ENCODE measurements at places on chromosomes 16 and 17.

- DNase-seq: no peak
Observed at GRCh38 chr17:14506364-14506763, 205.5 kb downstream of the HS3ST3B1 start.

GRCh38 chr17:59388069-59388556, 56.7 kb downstream of the YPEL2 start:
- DNase-seq: no peak

DNA sequence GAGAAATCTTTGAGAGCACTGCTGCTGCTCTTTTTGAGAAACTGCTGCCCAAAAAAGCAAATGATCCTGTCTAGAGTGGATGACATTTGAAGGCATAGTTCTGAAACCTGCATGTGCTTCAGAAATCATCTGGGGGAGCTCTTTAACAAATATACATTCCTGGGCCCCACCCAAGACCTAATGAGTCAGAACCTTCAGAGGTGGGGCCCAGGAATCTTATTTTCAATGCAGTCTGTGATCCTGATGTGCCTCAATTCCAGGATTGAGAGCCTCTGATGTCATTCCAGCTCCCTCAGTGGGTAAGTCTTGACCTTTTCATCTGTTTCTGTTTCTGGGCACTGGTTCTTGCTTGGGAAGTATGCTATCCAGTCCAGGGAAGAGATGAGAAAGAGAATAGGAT, 42.3 kb downstream of the HNF1B start:
- DNase-seq: peak; percentile 60

DNA sequence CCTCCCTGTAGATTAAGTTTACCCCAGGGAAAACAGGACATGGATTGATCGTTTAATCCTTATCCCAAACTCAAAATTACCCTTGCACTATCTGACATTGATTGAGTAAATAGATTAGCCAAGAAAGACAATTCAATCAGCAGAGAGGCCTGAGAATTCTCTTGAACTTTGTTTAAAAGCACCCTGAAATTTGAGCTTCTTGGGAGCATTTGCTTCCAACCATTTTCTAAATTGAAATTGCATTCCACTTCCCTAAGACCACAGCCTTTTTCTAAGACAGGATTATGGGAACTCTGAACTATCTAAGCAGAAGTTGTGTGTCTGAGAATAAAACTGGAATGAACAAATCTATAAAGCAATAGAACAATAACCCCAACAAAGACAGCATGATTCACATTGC, 76.6 kb upstream of the TNRC6A start:
- no peak for DNase-seq

- DNase-seq: peak; percentile 92
Observed at GRCh38 chr16:48963901-48964615, 317.6 kb downstream of the CBLN1 start.

DNA sequence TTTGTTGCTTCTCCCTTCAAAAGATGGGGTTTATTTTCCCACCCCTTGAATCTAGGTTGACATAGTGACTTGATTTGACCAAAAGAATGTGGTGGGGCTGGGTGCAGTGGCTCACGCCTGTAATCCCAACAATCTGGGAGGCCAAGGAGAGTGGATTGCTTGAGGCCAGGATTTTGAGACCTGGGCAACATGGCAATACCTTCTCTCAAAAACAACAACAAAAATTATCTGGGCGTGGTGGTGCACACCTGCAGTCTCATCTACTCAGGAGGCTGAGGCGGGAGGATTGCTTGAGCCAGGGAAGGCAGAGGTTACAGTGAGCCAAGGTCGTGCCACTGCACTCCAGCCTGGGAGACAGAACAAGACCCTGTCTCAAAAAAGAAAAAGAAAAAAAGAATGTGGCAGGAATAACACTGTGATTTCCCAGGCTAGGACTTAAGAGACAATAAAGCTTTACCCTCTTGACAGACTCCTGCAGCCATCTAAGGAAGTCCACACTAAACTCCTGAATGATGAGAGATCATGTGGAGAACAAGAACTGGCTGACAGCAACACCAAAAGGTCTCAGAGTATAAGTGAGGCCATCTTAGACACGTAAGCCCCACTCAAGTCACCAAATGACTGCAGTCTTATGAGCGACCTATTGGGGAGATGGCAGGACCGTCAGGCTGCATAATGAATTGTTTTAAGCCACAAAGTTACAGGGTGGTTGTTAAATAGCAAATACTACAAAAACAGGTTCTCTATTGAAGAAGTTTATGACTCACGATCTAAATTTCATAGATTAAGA, 37.0 kb downstream of the FBXL20 start:
- no peak for DNase-seq

DNA sequence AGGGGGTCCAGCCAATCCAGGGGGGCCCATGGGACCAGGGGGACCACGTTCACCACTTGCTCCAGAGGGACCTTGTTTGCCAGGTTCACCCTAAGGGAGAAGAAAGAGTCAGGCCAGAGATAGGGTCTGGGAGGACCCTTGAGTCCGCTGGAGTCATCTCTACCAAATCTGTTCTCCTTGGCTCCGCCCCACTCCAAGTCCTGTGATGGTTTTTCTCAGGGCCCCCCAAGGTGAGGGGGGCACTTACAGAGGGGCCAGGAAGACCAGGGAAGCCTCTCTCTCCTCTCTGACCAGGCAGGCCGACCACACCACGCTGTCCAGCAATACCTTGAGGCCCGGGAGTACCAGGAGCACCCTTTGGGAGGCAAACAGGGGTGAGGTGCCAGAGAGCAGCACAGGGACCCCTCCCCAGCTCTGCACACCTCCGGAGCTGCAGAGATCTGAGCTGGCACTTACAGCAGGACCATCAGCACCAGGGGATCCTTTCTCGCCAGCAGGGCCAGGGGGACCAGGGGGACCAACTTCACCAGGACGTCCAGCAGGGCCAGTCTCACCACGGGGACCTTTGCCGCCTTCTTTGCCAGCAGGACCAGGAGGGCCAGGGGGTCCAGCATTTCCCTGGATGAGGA, 12.4 kb downstream of the COL1A1 start:
- no peak for DNase-seq

DNA sequence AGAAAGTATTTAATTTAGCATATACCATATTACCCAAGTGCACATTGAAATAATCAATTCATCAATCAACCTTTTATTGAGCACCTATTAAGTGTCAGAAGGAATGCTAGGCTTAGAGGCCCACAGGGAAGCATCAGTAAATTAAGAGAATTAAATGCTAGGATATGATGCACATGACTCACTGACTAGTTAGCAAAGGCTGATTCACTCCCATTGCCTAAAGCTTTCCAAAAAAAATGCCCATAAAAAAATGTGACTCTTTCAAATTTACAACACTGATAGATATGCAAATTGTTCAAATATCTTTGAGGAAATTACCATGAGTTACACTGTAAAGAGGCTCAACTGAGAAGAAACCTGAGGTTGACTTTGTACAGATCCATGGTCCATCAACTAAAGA, 883.3 kb downstream of the CDH11 start:
- peak; percentile 69 for DNase-seq

- no peak for DNase-seq
Observed at GRCh38 chr17:82008941-82009405, 13.7 kb downstream of the CENPX start.

DNA sequence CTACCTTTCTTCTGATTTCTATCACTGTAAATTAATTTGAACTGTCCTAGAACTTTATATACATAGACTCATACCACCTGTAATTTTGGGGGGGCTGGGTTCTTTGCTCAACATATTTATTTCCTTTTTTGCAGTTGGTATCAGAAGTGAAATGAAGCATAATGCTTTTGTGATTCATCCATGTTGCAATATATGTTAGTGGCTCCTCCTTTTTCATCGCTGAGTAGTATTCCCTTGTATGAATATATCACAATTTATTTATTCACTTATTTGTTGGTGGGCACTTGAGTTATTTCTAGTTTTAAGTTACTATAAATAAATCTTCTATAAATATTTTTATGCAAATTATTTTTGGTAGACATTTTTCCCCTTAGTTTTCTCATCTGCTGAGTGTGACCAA, 336.4 kb downstream of the HS3ST3B1 start:
- no peak for DNase-seq

GRCh38 chr16:2739625-2740430, 12.6 kb upstream of the SRRM2 start:
- no peak for DNase-seq

- DNase-seq: peak; percentile 76
Observed at GRCh38 chr17:57874434-57875289, 24.8 kb upstream of the MRPS23 start.

- DNase-seq: no peak
Observed at GRCh38 chr16:75443298-75443697, 10.0 kb upstream of the CFDP1 start.

DNA sequence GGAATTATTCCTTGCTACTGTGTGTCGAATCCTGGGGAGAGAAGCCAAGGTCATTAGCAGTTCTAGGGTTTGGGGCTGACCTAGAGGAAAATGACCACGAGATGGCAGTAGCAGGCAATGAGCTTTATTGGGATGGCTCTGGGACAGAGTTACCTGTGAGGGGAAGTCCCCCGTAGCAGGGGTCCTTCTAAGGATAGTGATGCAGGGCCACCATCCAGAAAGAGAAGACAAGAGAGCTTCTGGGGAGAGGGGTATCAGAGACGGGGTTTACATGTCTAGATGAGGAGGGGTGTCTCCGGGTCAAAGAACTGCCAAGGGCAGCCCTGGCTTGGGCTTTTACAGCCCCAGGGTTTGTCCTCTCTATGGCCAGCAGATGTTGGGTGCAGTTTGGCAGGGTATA, 6.4 kb upstream of the GGT6 start:
- no peak for DNase-seq

GRCh38 chr16:57899771-57900661, 70.9 kb downstream of the CNGB1 start:
- no peak for DNase-seq

DNA sequence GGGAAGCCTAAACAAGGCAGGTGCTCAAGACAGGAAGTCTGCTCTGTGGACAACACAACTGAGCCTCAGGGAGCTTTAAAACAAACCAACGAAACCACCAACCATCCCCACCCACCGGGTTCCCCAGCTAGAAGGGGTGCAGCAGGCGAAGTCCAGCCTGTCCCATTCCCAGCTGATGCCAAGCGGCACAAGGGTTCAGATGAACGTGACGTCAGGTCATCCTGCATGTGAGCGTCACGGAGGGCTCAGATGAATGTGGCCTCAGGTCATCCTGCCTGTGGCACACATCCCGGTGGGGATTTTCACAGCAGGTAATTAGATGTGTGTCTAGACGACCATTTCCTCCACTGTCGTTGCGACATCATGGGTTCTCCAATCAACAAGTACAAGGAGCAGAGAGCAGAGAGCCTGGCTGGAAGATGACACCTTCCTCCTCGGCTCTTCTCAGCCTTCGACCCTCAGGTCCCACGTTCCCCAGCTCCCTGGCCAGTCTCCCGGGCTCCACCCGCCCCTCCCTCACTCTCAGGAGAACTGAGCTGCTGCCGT, 246.5 kb downstream of the FOXL1 start:
- no peak for DNase-seq

GRCh38 chr17:66849032-66849655, 14.2 kb downstream of the CACNG5 start:
- no peak for DNase-seq

- DNase-seq: peak; percentile 97
Observed at GRCh38 chr17:81394921-81395599, at the start of gene BAHCC1. Gene BAHCC1 (plus strand): TSS chr17:81395457. CDS start chr17:81399740, 4,283 bp downstream.

GRCh38 chr17:74840989-74841666, 18.6 kb downstream of the GRIN2C start:
- no peak for DNase-seq

DNA sequence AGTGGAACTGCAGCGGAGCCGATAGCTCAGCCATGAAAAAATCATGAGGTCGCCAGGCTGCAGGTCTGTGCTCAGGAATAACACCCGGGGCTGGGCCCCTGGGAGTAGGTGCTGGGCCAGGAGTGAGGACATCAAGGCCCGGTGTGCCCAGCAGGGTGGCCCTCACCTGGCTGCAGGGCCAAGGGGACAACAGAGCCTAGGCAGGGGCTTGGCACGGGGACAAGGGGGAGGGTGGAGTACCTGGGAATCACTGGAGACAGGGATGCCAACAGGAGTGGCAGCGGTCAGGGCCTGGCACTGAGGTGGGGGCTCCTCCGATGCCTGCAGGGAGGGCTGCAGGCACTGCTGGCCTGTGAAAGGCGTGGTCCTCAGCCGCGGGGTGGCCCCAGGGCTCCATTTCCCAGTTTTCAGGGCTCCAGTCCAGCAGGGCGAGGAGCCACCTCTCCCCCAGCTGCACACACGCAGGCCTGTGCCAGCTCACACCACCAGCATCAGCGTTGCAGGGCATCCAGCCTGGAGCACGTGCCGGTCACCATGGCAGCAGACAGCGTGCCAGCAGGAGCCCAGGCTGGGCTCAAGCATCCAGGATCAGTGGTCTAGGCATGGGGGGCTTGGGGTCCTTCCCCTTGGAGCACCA, 4.7 kb upstream of the FSCN2 start:
- no peak for DNase-seq

- no peak for DNase-seq
Observed at GRCh38 chr16:60181536-60181935, 1447.4 kb upstream of the GOT2 start.

- DNase-seq: no peak
Observed at GRCh38 chr17:40063901-40064531, 1.3 kb downstream of the THRA start.

DNA sequence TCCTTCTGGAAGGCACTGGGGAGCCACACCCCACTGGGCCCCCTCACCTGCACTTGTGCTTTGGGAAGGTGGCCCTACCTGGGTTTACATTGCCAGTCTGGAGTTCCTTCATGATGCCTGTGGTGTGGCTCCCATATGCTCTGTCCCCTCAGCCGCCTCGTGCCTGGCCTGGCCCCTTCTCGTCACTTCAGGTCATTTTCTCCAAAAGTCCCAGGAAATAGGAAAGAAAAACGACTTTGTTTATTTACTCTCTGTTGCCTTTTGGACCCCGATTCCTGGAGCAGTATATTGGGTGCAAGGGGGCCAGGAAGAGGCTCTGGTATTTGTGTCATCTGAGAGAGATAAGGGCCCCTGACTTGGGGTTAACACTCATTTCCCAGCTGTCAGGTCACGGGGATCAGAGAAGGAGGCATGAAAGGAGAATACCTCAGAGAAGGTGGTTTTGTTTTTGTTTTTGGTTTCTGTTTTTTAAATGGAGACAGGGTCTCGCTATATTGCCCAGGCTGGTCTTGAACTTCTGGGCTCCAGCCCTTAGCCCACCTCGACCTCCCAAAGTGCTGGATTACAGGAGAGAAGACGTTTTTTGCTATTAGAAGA, 4.7 kb downstream of the SOCS3 start:
- no peak for DNase-seq

- DNase-seq: no peak
Observed at GRCh38 chr17:29587591-29587990, 1.9 kb downstream of the GIT1 start.

DNA sequence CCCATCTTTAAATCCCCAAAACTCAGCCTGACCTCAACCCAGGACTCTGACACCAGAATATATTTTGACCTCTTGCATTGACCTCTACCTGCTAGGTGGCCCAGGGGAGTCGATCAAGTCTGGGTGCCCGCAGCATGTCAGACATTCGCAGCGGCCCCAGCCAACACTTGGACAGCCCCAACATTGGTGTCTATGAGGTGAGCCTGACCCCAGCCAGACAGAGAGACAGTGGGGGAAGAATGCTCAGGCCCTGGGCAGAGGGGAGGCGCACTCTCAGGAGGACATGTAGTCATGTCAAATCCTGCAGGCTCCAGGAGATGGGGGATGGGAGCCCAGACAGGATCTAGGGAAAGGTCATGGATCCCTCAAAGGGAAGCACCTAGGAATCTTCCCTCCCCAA, 5.4 kb downstream of the GUCY2D start:
- no peak for DNase-seq

GRCh38 chr17:63282455-63282854, 163.7 kb downstream of the CYB561 start:
- no peak for DNase-seq
